Activated B cell treated with CpG ODN at 0.5 μM for 24 hours (primary cell): ENCODE measurements at places on chromosomes 5 and 9. TPM values are rescaled to one million over a fixed set of nuclear protein-coding genes. Genes with fewer than 3 reads are reported as not detected.

GRCh38 chr5:3377831-3378230 lies 217.8 kb upstream of the IRX1 start:
- DNase-seq = no peak

PCA3 gene
- not detected in 2 replicates for total RNA-seq

TMEM232 gene
- total RNA-seq = 2.8 and 3.0 TPM in 2 replicates

ANKHD1 gene
- total RNA-seq = 166 and 187 TPM in 2 replicates

GRCh38 chr5:107072440-107072839 lies 598.3 kb downstream of the EFNA5 start:
- no peak for DNase-seq

GRCh38 chr5:36334315-36334714 lies 32.6 kb upstream of the RANBP3L start:
- no peak for DNase-seq

PPP3R2 gene
- not detected in 2 replicates for total RNA-seq

DNA sequence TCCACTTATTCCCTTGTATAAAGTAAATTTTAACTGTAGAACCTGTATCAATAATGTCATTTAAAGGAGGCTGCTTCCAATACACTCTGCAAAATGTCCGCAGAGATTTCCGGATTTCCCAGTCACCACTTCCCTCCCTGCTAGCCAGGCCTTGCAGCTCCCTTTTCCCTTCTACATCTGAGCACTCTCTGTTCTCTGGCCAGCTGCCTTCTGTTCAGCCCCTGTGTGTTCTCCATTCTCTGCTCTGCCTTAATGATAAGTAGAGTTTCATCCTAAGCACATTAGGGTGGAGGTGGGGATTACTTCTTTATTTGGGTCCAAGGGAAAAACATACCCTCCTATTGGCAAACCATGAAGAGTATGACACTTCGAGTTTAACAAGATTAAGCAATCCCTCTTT lies 719.6 kb upstream of the WWC1 start:
- no peak for DNase-seq

GRCh38 chr5:93285461-93285860 lies 295.6 kb downstream of the NR2F1-AS1 start:
- no peak for DNase-seq

PHYHD1 gene
- total RNA-seq = 0.86 and 1.0 TPM in 2 replicates

TMEM167A gene
- total RNA-seq = 45.1 and 50.3 TPM in 2 replicates

PCDHB6 gene
- total RNA-seq = not detected in 2 replicates
